NCI-H1417 treated with DMSO at 0.1 percent for 48 hours (cell line): ENCODE measurements at places on chromosomes 1 and 21.

GRCh38 chr21:46662367-46662654, 26.8 kb downstream of the PRMT2 start:
- DNase-seq: no peak

GRCh38 chr1:150761801-150762200, 3.8 kb downstream of the CTSS start:
- no peak for DNase-seq

DNA sequence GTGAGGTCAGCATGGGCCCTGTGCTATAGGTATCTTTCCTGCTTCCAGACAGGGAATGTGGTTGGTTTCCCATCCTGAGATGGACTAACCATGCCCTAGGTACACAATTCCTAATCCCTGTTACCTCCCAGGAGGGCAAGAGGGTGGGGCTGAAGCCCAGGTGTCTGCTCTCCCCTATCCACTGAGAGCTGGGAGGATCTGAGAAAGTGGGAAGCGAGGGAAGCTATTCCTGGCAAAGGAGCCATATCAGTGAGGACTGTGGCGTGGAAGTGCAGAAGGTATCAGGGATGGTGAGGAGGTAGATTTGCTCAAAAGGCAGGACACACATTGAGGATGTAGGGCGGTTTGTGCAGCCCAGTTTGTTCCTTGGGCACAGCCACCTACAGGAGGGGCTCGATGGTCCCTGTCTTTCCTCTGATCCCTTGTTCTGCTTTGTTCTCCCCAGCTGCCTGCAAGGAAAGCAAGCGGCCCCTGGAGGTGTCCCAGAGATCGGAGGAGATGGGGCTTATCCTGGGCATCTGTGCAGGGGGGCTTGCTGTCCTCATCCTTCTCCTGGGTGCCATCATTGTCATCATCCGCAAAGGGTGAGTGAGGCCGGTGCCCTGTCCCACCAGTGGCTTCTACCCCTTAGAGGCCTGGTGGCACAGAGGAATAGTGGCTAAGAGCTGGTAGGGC, 48.1 kb downstream of the PTPRU start:
- no peak for DNase-seq

DNA sequence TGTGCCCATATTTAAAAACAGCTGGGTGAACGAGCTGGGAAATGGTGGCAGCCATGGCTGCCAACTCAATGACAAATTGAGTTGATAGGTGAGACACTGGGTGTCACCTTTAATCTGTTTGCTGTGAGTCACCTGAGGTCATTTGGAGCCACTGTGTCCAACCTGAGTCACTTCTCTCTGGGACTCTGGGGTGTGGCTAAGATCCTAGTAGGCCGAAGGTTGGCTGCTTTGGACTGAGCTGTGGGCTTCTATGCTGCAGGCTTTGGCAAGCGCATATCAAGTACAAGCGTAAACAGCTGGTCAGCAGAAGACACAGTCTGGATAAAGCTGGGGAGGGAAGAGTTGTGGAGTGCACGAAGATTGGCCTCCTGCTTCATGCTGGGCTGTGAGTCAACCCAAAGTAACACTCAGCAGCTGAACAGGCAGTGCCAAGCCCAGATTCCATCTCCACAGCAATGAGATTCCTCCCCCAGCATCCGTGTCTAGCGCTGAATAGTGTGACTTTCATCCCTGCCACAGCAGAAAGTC, 24.0 kb downstream of the TEX35 start:
- no peak for DNase-seq

DNA sequence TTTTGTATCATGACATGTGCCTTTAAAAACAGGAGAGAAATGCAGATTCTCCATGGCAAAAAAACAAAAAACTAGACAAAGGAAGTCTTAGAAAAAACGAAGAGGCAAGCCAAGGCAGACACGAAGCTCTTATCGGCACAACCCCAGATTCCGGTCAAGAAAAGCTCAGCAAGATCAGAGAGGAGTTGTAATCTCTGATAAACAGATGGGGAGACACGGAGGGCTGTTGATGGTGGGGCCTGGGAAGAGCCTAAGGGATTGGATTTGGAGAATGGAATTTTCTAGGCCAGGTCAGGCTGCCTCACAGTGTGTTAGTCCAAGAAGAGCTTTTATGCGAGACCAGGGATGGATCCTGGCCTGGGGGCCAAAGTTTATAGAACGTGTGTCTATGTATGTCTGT, 96.2 kb upstream of the AKT3 start:
- no peak for DNase-seq

- no peak for DNase-seq
Observed at GRCh38 chr1:112557385-112557784, 48.6 kb downstream of the WNT2B start.

DNA sequence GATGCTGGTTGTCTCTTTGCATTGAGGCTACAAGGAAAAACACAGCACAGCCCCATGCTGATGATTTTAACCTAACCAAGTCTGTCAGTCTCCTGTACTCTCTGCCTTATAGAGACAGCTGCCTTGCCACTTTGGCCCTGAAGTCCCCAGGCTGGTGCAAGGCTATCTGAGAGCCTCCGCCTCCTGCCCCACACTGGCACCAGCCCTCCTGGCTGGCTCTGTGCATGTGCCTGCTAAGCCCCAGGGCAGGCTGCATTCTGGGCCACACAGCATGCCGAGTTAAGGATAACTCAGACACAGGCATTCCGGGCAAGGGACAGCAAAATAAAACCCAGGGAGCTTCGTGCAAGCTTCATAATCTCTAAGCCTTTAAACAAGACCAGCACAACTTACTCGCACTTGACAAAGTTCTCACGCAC, 910 bp downstream of the RUNX1 start:
- DNase-seq: no peak

- no peak for DNase-seq
Observed at GRCh38 chr1:21307210-21307609, 16.9 kb upstream of the ECE1 start.

DNA sequence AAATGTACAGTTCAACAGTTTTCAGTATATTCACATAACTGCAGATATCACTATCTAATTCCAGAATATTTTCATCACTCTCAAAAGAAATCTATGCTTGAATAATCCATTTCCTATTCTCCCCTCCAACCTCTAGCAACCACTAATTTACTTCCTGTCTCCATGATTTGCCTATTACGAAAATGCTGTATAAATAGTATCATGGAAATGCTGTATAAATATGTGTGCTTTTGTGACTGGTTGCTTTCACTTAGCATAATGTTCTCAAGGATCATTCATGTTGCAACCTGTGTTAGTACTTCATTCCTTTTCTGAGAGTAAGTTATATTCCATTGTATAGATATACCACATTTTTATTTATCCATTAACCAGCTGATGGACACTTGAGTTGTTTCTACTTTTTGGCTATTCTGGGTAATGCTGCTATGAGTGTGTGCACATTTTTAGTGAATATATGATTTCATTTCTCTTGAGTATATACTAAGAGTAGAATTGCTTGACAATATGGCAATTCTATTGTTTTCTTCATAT, 115.6 kb downstream of the TNFSF18 start:
- DNase-seq: no peak

- no peak for DNase-seq
Observed at GRCh38 chr1:88552226-88552625, 131.8 kb upstream of the PKN2 start.

GRCh38 chr1:113780374-113781146, 21.3 kb upstream of the PHTF1 start:
- no peak for DNase-seq

DNA sequence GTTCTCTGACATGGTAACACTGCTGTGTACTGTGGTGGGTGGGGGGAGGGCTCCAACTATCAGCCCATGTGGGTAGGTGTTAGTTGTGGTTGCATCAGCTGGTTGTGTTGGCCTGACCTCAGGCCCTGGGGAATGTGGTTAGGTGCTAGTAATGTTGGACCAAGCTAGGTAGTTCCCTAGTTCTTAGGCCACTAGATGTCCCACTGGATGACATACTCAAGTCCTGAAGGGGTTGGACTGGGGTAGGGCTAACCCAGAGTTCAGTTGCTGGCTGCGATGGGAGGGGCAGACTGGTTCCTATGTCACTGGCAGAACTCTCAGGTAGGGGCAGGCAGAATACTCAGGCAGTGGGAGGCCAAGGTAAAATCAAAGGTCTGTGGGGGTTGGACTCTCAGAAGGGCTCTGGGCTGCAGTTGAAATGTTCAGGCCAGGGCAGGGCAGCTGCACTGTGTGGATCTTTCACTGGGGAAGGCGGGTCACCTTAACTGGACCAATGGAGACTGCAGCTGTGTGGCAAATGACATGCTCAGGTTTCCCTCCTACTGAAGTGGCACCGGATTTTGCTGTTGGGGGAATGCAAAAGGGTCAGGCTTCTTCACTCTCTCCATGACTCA, 870.7 kb downstream of the LRRIQ3 start:
- no peak for DNase-seq

DNA sequence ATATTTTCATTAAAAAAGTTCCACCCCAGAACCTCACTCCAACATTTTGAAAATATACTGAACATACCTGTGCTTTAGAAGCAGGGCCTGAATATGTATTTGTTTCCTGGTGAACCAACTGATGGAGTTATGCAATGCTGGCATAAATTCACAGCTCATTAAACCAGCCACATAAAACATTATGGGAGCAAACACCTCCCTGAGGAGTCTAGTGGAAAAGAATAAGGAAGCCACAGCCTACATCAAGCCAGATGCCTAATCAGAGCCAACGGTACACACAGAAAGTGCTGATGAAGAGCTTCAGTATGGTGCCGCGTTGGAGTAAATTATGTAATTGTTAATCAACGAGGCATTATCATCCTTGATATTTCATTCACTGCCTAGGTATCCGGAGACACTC, 199.5 kb downstream of the AJAP1 start:
- DNase-seq: no peak

DNA sequence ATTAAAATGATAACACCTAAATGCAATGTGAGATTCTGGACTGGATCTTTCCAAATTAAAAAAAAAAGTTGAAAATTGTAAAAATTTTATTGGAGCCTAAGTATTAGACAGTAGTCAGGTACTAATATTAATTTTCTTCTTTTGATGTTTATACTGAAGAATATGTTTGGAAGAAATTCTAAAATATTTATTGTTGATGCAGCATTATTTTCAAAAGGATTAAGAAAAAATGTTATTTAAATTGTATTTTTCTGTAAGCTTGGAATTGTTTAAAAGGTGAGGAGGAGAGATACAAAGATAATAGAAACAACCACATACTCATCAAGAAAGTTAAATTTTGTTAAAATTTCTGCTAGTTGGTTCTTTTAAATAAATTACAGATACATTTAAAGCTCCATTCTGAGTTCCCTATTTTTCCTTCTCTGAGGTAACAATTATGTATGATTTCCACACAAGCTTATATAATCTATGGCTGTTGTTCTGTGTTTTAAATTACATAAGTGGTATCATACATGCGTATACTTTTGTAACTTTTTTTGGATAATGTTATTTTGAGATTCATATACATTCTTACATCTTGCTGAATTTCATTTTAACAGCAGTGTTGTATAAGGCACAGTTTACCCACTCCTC, 180.3 kb upstream of the RGS18 start:
- DNase-seq: no peak

- no peak for DNase-seq
Observed at GRCh38 chr1:32500387-32501209, 35.7 kb downstream of the ZBTB8B start.

GRCh38 chr1:33897092-33897725, 33.3 kb downstream of the HMGB4 start:
- no peak for DNase-seq

DNA sequence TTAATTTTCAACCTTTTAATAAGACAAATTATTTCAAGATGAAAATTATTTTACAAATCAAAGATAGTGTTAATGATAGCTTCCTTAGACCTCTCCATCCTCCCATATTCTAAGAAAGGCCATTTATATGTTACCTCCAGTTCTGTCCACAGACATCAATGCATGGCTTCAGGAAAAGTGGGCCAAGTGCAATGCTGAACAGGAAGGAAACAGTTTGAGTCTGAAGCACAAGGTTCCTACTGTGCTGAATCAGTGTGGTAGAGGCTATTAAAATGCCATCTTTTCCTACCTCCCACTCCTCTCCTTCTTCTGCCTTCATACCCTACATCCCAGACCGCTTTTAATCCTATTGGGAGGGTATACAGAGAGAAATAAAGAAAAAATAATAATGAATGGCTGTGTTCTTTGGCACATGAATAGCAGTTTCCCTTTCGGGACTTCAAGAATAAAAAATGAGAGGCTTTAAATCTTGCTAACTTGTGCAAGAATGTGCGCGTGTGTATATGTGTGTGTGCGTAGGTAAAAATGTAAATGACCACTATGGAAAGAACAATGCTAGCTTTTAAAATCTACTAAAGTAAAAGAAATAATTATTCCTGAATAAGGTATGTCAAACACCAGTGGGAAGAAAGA, 62.6 kb upstream of the C1orf105 start:
- DNase-seq: no peak

DNA sequence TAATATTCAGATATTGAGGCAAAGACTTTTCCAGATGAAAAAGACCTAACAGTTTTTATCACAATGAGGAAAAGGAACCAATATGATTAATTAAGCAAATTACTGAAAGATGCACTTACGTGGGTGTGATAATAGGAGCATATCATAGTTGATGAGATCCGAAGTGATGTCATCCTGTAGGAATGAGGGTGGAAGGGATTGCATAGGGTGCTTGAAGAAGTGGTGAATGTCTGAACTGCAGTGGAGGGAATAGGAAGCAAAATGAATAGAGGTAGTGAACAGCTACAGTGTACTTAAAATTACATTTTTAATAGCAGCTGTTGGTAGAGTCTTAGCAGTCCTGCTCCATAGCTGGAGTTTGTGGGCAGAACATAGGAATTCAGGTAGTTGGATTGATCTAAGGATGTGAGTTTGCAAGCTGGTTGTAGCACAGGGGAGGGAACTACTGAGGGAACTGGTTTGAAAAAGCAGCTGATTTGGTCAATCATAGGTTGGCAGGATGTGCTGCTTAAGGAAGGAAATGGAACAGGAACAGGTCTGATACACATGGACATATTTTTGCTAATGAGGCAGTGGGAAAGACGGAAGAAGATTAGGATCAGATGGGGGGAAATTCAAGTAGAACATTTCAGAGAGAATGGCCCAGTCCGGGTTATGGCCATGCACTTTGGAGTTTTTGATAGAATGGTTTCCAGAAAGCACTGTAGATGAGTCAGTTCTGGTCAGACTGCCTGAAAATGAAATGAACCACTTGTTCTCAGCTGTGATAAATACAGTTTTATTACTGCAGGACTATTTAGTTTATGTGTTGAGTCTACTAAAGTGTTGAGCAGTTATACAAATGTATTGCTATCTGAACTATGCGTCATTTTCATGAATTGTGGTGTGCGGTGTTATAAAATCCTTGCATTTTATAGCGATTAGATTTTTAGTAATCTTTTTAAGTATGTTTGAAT, 155.8 kb downstream of the RYR2 start:
- DNase-seq: no peak

GRCh38 chr1:168324745-168325425, 44.2 kb downstream of the TBX19 start:
- DNase-seq: no peak

GRCh38 chr1:215599418-215600074, 32.4 kb downstream of the KCTD3 start:
- no peak for DNase-seq

DNA sequence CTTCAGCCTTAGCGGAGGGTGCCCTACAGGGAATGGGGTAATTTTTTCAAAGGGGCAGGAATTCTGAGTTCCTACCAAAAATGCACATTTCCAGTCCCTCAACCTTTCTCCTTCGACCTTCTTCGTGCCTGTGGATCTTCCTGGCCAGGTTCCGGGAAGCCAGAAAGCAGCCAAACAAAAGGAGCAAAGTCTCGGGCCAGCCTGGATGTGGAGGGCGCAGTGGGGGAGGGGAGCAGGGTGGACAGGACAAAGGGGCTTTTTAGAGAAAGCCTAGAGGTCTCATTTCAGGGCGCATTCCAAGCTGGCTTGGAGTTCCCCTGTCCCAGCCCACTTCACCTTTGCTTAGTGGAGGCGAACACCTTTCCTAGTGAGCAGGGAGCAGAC, 2.9 kb upstream of the INAVA start:
- DNase-seq: no peak

- no peak for DNase-seq
Observed at GRCh38 chr21:46559291-46559983, 45.4 kb downstream of the S100B start.
